ENCODE measurements at places on chromosomes 7 and 10.

GRCh38 chr7:96949766-96950165 lies 55.6 kb upstream of the DLX6 start:
- no peak for DNase-seq

DNA sequence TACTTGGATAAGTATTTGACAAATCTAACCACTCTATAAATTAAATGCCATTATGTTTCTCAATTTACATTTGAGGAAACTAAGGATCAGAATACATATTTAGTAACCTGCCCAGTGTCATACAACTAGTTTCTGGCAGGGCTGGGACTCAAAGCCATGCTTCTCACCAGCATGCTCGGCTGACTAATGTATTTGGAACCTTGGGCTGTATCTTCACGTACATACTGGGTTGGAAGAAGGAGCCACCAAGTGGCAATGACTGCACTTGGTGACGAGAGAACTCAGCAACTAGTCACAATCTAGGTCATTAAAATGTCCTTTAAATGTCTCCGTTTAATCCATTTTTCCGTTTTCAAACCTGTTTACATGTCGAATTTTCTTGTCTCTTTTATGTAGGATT lies 42.9 kb downstream of the CHRM2 start:
- DNase-seq = no peak

DNA sequence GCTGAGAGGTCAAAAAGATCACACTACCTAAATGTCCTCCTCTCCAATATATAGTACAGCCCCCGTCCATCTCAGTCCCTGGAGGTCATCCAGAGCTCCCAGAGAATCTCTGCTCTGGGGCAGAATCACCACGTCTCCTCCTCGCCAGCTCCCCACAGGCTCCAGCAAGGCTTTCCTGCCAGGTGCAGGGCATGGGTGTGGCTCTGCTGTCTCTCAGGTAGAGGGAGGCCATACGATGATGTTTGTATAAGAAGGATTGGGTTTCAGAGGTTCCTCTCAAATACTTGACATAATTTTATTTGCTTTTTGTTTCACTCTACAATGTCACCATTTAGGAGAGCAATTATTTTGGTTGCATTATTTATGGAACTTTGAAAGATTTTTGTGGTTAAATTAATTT lies 98.3 kb upstream of the PRSS58 start:
- DNase-seq = no peak

- DNase-seq = no peak
Measured at GRCh38 chr7:136492366-136492765, 376.1 kb upstream of the CHRM2 start.

DNA sequence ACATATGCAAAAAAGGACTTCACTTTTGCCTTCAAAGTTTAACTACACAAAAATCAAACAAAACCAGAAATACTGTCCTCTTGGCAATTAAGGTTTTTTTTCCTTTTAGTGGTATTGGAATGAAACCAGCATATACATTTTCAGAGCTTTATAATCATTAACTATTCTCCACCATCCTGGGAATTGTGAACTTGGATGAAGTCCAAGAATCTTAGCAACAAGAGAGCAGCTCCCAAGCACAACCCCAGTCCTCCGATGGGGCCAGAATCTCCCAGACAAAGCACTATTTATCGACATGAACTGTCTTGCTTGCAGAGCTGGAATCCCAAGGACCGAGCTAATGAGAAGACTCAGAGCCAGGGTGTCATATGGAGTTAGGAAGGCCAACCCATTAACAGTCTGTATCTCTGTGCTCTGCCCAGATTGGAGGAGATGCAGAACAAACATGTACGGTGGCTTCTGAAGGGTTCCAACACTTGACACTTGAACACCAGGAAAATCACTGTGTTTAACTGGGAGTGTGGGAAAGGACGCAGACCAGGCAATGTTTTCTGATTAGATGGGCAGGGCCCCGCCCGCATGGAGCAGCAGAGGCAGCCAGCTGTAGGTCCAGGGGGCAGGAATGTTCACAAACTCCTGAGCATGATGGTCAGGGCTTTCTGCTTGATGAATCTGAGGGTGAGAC lies 35.5 kb downstream of the PPP1R3C start:
- DNase-seq = no peak

DNA sequence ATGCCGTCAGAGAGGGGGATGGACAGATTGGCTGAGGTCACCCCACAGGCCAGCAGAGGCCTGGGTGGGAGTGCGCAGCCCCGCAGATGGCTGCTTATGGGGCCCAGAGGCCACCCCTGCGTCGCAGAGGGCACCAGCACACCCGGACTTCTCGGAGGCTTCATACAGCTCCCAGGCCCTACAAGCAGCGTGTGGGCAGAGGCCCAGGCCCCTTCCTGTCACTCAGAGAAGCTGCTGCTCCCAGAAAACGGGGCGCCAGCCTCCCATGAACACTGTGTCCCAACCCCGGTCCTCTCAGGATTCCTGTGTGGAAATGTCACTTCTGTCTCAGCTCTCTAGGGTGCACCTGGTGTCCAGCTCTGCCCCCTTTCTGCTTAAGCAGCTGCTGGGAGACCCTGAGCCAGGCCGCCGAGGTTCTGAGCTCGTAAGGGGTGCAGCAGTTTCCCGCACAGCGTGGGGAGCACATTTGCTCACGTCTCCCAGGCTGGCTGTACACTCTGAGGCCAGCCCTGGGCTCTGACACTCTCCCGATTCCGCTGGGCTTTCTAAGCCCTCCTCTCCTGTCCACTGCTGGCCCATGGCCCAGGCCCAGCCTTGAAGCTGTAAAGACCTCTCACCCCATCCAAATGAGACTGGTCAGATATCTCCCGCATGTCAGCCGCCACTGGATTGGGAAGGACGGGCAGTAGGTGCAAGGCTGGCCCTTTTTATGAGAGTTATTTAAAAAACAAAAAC lies 6.8 kb downstream of the GPR146 start:
- DNase-seq = no peak
